Suprapubic skin (tissue), 4 donors: ENCODE measurements at places on chromosomes 12 and 14. TPM values are rescaled to one million over a fixed set of nuclear protein-coding genes. Genes with fewer than 3 reads are reported as not detected.

Gene GLI1
- 2.9 TPM for total RNA-seq

Gene DLST
- 190 TPM for total RNA-seq

Gene CBLN3
- 2.6 TPM for total RNA-seq

Gene NKX2-1
- not detected for total RNA-seq

Gene MYBPC1
- total RNA-seq: 2.1 TPM

Gene DPPA3
- not detected for total RNA-seq

DNA sequence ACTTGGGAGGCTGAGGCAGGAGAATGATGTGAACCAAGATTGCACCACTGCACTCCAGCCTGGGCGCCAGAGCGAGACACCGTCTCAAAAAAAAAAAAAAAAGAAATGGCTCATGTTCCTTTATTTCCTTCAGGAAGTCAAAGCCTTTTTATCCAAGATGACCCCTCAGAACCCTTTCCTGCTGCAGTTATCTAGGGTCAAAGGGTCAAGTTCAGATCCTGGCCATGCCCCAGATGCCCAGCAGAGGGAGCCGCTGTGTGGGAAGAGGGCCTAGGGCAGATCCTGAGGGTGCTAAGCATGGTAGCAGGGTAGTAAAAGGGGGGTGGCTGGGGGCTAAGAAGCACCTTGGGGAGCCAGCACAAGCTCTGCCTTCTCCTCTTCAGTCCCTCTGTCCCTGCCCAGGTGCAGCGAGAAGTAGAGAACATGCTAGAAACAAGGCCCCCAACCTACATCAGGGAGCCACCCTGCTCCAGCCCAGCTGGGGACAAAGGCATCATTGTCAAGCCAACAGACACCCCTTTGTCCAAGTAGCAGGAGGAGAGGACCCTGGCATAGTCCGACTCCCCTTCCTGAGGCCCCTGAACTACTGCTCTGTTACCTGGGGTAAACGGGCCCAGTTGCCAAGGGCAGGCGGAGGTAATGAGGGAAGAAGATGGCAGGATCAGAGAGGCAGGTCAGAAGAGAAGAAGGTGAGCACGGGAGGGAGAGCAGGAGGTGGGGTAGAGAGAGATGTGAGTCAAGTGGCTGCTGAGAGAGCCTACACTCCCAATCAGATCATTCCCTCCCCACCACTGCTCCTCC is 6.5 kb downstream of the NFE2 start:
- DNase-seq: no peak

- DNase-seq: no peak
Measured at GRCh38 chr12:95118138-95118787, 44.8 kb upstream of the NR2C1 start.

DNA sequence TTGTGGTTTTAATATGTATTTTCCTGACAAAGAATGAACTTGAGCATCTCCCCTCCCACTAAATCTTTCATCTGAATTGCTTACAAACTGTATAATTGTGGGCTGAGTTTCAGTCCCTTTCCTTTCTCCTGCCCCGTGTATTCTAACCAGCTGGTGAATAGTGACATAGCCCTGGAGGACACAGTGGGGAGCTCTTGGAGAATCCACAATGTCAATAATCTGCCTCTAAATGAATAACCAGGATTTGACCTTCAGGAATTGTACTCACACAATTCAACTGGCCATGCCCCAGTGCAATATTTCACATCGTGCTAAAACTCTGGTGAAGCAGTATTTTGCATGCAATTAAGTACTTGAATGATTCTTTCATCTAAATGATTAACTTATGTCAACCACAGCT is 177.2 kb downstream of the C12orf42 start:
- DNase-seq: no peak

- no peak for DNase-seq
Measured at GRCh38 chr12:58918469-58918844, 1.8 kb downstream of the LRIG3 start.

DNA sequence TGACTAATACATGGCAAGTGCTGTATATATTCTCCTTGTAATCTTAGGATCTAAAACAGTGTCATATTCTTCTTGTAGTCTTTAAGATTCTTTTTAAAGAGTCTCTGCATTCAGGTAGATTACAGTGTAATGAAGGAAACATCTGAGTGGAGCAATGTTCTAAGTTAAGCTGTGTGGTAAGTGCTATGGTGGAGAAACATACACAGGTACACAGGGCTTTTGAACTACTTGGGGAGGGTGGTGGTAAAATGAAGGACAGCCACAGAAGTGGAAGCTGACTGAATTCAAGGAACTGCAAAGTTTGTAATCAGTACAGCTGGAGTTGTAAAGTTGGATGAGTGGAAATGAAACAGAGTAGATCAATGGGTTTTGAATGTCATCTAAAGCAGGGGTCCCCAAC is 27.8 kb downstream of the ACSS3 start:
- no peak for DNase-seq

- no peak for DNase-seq
Measured at GRCh38 chr12:94434171-94434570, 25.5 kb downstream of the CEP83 start.
